ENCODE measurements at places on chromosomes 1 and 21.

DNA sequence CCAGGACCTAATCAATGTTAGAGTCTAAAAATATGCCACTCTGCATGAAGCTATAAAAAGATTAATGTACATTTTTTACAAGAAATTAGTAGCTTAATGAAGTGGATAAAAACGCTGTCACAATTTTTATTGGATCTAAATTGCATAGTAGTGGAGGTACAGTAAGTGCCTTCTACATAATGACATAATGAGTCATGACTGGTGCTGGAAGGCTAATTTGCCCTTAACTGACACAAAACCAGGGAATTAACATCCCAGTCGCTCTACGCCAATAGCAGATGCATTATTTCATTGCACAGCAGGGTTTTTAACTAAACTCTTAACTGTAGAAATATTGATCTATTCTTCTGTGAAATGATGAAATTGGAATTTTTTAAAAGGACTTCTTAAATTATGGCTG is 33.3 kb downstream of the RRAGC start:
- no peak for DNase-seq

DNA sequence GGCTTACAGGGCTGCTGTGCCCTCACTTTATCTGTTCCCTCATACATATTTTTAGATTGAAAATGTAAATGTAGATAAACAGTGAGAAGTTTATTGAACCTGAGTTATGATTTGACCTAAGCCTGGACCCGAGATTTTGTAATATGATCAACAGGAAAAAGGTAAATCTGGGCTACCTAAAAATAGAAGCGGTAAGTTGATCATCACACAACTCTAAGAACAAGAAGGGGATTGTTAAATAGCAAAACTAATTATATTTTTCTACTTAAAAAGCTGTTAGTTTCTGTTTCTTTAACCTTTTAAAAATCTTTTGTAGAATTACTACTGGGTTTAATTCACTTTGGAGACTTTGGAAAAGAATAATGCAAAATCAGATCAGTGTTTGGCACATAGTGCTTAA is 35.6 kb downstream of the CAMTA1 start:
- DNase-seq, result no peak

DNA sequence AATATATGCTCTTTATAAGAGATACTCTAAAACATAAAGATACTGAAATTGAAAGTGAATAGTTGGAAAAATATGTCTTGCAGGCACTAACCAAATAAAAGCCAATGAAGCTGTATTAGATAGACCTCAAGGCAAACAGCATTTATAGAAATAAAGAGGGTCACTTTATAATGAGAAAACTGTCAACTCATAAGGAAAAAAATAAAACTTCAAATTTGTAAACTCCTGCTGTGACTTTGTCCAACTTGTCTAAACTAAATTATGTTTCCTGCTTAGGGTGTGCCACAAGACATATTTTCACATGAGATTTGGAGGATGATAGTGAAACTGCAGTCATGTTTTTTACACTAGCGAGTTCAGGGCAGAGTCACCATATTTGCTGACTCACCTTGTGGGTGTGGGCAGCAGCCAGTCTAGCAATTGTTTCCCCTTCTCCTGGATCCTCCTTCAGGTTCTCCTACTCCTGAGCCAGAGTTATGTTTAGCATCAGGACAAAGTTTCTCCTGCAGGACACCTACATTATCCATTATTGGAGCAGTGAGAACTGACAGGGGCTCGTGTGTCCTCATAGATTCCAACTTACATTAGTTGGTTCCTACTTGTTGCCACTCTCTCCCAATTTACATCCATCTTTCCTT is 43.8 kb downstream of the CD53 start:
- DNase-seq, result no peak

DNA sequence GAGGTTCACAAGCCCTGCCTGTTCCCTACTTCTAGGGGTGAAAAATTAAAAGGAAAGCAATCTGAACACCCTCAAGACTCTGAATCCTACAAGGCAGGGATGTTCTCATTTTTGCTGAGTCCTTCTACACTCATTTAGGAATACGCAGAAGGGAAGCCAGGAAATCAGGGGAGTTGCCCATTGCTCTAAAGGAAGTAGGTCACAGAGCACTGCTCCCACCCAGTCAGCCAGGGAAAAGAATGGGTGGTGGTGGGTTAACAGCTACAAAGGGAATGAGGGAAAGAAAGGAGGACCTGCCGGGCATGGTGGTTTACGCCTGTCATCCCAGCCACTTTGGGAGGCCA is 2.4 kb upstream of the CTTNBP2NL start:
- DNase-seq, result no peak

- no peak for DNase-seq
These were observed 233.8 kb upstream of the TMEM51 start for GRCh38 chr1:14919751-14920150.

DNA sequence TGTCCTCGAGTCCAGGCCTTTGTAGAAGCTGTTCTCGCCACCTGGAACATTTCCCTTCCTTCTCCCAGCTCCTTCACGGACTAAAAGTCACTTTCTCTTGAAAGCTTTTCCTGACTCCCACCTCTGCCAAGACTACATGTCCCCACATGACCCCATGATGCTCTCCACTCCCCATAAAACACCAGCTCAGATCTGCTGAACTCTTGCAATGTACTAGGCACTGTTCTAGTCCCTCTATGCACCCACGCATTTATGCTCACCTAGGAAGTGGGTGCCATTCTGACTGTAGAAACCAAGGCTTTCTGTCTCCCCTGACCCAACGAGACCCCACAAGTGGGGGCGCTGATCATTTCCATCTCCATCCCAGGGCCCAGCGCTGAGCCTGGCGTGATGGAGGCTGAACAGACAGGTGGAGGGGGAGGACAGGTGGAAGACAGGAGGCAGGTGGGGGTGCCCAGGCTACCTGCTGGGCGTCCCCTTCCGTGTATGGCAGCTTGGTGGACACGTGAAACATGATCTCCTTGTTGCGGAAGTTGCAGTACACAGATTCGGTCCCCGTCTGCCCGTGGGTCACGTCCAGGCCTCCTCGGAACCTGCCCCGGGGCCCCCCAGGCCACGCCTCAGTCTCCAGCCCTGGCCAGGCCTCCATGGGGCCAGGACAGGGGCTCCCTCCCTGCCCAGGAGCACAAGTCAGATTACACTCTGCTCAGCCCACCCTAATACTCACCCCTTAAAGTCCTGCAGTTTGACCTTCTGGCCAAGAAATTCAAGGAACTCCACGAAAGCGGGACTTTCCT is 58.0 kb downstream of the RAP1GAP start:
- no peak for DNase-seq

GRCh38 chr1:96962751-96963211 is 241.2 kb downstream of the PTBP2 start:
- DNase-seq, result no peak

GRCh38 chr1:24289937-24290595 is 29.1 kb upstream of the GRHL3 start:
- no peak for DNase-seq

DNA sequence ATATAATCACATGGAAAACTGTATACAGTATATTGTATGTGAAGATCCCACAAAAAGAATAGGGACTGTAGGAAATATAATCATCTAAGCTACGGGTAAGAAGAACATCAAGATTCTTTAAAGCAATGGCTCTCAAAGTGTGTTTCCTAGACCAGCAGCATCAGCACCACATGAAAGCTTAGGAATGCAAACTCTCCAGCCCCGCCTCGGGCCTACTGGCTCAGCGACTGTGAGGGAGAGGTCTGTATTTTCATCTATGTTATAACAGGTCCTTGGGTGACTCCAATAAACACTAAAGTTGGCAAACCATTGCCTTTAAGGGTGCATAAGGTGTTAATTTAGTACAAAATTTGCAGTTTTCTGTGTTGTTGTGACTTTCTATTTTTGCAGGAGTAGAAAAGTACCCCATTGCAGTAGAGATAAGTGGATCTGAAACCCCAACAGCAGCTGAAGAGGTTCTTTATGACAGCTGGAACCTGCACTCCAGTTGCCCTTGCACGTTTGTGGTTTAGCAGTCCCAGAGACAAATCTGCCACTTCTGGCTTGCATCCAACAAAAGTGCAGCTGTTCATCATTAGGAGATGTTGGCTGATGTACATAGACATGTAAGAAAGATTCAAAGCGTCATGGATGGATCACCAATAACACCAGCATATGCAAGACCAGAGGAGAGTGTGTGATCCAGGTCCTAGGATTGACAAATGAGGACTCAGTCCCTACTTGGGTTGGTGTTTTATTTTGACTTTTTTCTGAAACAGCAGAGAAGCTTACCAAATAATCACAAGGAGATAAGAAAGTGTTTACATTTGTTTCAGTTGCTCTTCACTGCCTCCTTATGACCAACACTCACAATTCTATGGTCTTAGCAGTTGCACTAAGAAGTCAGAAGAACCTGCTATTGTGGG is 15.9 kb upstream of the IFNAR1 start:
- no peak for DNase-seq
